ENCODE measurements at places on chromosomes 4 and X.

DNA sequence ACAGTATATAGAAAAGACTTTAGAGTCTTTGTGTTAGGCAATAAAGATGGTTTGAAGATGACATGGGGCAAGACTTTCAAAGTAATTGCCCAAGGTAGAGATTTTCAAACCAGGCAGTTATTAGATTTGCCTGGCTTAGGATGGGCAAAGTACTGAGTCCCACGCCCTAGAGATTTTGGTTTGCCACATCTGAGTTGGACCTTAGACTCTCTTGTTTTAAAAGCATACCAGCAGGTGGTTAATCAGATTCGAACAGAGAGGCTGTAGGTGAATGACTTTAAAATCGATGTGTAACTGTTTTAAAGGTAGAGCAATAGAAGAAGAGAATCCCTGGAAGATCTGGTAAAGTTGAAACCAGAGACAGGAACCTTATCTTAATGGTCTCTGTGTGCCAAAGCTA is 121.5 kb downstream of the RAPGEF2 start:
- DNase-seq: no peak

GRCh38 chr4:181509073-181509472 is 734.1 kb upstream of the TENM3 start:
- DNase-seq: no peak

DNA sequence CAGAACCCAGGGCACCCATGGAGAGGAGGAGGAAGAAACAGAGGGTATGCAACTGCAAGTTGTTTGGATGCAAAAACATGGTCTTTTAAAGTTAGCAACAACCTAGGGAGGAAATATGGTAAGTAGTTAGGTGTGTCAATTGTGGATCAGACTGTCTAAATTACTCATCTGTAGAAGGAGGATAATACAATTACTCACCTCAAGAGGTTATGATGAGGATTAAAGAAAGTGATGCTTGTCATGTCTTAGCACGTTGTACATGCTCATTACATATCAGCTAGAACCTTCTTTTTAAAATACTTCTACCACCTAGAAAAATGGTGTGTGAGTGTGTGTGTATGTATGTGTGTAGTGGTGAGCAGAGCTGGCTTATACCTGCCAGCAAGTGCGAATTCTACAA is 2.3 kb upstream of the C1QTNF7 start:
- DNase-seq: no peak

GRCh38 chr4:47391256-47391655 is 72.2 kb downstream of the COMMD8 start:
- no peak for DNase-seq

DNA sequence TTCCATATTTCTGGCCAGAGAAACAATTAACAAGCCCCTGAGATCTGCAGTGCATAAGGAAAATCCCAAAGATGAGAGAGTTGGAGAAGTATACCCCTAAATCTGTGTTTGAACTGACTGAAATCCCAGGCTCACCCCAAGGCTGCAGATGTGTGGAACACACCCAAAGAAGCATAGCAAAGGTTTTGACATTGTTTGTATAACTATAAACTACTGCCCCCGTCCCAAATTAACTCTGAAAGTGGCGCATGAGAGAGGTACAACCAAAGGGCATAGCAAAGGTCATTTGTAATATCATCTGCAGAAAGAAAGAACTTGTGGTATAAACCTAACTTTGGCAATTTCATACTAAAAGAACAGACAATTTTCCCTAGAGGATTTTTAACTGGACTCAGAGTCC is 157.9 kb downstream of the DCAF12L1 start:
- DNase-seq: no peak

DNA sequence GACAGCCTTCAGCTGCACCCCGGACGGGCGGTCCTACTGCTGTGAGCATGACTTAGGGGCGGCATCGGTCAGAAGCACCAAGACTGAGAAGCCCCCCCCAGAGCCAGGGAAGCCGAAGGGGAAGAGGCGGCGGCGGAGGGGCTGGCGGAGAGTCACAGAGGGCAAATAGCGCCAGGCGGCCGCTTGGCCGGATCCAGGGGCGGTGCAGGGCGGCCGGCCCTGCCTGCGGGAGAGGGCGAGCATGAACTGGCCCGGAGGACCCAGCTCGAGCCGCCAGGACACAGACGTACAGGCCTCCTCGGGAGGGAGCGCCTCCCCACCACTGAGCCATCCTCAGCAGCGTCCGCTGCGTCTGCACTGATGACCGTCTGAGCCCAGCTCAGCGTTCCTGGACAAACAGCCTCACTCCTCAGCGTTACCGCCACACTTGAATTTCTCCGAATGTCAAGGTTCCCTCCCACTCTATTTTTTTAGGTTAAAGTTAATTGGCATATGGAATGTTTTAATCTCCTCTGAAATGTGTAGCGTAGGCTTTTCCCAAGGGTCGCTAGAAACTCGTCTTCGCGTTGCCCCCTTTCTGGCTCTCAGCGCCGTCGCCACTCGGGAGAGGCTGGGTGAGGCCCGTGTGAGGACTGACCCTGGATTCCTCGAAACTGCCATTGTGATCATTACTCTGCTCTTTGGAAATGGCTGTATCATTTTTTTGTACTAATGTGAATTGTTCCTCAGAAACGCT is 29.9 kb downstream of the NELFA start:
- no peak for DNase-seq

GRCh38 chrX:97045470-97045869 is 161.8 kb downstream of the RPA4 start:
- DNase-seq: no peak

DNA sequence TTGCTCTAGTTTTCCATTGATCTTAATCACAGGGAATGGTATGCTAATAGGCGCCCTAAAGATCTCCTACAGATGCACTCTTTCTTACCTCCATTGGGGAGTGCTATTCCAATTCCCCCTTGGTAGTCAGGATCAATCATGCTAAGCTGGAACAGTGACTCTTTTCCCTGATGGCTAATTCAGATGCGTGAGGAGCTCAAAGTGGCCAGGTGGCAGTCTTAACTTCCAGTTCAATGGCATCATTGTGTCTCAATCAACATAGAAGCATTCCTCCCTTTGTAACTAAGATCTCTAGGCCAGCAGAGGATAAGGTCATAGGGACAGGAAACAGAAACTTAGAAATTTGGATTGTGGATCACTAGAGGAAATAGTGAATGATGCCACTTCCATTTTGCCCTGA is 216.8 kb downstream of the GRID2 start:
- no peak for DNase-seq

- DNase-seq: no peak
Measured at GRCh38 chr4:173651651-173652282, 121.7 kb upstream of the HAND2 start.

GRCh38 chrX:133555782-133556458 is 140.6 kb upstream of the GPC4 start:
- DNase-seq: no peak

DNA sequence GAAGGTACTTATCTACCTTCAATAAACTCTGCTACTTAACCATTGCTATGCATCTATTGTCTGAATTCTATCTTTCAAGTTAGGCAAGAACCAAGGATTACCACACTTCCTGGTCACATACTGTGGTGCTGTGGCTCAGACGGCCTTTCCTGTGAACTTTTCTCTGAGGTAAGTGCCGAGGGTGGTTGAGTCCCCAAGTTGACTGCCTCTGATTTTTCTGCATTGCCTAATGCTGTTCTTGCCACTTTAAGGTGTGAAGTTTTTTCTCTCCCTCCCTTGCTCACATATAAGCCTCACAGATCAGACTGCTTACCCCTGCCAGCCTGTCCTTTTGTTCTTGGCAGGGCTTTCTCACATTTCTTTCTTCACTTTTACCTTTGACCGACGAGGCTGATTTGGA is 348.0 kb upstream of the POU3F4 start:
- DNase-seq: no peak

DNA sequence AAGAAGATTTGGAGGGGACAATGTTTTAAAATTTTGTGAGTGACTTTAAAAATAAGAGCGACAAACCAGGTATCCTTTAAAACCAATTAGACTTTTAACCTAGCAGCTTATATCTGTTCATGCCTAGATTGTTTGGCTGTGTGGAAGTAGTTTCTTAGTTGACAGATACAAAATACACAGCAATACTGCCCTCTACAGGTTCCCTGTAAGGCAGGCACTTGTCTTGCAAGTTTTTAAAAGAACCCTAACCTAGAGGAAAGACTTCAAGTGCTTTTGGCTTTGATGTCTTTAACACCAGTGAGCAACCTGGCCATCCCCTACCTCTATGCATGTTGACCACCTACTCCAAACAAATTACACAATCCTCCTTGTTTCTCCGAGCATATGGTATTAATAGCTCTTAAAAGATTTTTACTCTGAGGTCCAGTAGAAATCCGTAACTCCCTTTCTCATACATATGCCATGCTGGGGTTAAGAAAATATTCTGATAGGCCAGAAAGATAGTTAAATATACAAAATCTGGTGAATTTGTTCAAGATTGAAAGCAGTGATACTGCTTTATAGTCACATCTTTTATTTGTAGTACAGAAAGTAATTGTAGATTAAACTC is 273.0 kb downstream of the ARHGAP24 start:
- no peak for DNase-seq

GRCh38 chrX:154892296-154892695 is 6.1 kb downstream of the F8A1 start:
- no peak for DNase-seq

DNA sequence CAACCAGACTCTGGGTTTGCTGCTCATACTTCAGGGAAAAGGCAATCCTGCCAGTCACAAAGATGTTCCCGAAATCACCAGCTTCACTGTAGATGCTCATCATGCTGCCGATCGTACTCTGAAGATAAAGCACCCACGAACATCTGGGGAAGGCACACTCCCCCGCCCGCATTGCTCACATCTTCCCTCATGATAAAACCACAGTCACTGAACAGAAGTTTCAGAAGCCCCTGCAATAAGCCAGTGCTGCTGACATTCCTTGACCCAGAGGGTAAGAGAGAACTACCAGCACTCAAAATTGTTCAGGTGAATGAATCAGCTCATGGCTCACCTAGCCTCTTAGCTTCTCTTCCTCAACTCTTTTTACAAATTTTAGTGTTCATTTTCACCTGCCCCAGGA is 43.1 kb downstream of the SRPX2 start:
- no peak for DNase-seq

DNA sequence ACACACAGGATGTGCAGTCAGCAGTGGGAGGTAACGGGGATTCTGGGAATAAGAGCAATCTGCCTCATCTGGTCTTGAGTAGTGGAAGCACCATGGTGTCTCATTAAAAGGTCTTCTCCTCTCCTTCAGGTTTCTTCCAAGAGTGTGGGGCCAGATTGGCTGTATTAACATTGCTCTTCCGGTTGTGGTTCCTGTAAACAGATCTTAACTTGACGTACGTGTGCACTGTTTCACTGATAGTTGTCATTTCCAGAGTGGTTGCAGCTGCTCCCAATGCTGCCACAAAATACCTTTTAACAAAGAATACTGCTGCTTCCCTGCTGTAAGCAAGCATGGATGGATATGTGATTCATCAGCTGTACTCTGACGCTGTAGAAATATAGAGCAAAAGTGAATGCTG is 1443.4 kb upstream of the TENM3 start:
- DNase-seq: no peak

- no peak for DNase-seq
Measured at GRCh38 chrX:105533951-105534350, 288.4 kb upstream of the NRK start.

DNA sequence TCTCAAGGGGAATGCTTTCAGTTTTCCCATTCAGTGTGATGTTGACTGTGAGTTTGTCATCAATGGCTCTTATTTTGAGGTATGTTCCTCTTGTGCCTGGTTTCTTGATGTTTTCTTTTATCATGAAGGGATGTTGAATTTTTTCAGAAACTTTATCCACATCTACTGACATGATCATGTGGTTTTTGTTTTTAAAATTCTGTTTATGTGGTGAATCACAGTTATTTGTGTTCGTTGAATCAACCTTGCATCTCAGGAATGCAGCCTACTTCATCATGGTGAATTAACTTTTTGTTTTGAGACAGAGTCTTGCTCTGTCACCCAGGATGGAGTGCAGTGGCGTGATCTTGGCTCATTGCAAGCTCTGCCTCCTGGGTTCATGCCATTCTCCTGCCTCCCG is 263.1 kb upstream of the KLF3 start:
- no peak for DNase-seq

GRCh38 chr4:104532677-104533076 is 38.0 kb upstream of the CXXC4 start:
- no peak for DNase-seq

- no peak for DNase-seq
Measured at GRCh38 chr4:106677213-106677612, 308.6 kb upstream of the GIMD1 start.

GRCh38 chr4:38343608-38344007 is 320.4 kb upstream of the KLF3 start:
- DNase-seq: no peak

DNA sequence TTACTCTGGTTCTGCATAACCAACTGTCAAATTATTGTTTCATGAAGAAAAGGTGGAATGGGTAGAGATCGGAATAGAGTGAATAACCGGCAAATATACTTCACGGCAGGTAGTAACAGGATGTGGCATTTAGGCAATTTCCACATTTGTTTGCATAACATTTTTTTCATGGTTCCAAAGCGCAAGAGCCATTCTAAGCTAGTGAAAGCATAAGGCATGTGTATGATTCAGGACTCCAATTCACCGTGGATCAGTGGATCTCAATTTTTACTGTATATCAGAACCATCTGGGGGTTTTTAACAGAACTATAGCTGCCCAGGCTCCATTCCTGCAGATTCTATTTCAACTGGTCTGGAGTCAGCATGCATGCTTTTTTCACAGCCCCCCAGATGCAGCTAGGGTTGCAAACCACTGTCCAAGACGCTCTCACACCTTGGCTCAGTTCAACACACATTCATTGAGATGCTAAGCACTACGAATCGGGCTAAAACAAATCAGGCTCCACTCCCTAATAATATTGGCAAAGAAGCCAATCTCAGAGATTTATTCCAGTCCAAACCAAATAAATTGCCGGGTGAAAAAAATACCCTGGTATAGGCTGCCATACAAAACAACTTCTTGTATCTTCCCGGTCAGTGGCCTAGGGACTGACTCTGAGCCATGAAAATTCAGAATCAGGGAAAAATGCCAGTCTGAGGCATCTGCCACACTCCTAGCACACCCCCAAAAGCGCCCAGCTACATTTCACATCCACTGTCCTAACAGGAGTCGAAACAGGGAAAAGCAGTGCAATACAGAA is 30.0 kb downstream of the AFAP1 start:
- no peak for DNase-seq

- DNase-seq: no peak
Measured at GRCh38 chrX:100081503-100081902, 328.6 kb downstream of the PCDH19 start.

GRCh38 chrX:68568136-68568535 is 69.3 kb downstream of the YIPF6 start:
- no peak for DNase-seq

GRCh38 chr4:1644891-1645657 is 39.0 kb downstream of the FAM53A start:
- no peak for DNase-seq

- peak; percentile 59 for DNase-seq
Measured at GRCh38 chr4:36243355-36244256, 708 bp downstream of the ARAP2 start.

- DNase-seq: no peak
Measured at GRCh38 chrX:69028006-69028760, 137.1 kb downstream of the PJA1 start.

DNA sequence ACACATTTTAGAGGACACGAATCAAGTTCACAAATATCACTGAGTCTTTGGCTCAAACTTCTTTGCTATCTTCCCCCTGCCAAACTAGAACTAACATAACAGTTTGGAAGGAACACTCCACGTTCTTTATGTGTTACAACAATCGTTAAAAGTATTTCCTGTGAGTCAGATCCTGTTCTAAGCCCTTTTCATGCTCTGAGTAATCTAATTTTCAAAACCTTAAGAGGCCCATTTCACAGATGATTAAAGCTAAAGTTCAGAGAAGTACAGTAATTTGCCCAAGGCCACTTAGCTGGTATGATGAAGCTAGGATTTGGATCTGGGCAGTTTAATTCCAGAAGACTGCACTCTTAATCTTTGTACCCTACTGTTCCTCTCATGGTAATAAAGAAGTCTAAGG is 854.4 kb upstream of the INTU start:
- no peak for DNase-seq
